ENCODE measurements at places on chromosomes 11 and 22.

DNA sequence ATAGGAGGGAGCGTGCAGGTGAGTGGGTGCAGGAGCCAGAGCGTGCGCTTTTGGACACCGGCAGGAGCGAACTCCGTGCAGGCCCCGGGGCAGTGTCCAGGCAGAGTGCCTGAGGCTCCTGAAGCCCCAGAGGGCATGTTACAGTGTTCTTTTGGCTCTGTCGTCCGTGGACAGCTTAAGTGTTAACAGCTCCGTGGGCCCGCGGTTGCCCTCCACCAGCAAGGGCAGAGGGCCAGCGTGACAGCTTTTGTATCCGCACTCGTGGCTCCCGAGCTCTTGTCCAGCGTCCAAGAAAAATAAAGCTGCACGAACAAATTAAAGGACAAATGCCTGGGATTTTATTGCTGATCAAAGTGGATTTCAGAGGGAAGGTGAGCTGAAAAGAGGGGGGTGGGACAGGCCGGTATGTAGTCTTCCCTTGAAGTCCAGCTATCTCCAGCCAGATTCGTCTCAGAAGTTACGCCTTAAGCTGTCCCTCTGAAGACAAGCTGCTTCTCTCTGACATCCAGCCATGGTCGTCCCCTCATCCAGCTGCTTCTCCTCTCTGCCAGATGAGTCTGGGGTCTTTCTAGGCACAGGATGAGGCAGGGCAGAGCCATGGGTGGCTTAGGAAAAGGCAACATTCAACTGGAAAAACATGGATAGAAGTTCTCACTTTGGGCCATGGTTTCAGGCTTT is 968 bp upstream of the TMEM109 start:
- DNase-seq = no peak

DNA sequence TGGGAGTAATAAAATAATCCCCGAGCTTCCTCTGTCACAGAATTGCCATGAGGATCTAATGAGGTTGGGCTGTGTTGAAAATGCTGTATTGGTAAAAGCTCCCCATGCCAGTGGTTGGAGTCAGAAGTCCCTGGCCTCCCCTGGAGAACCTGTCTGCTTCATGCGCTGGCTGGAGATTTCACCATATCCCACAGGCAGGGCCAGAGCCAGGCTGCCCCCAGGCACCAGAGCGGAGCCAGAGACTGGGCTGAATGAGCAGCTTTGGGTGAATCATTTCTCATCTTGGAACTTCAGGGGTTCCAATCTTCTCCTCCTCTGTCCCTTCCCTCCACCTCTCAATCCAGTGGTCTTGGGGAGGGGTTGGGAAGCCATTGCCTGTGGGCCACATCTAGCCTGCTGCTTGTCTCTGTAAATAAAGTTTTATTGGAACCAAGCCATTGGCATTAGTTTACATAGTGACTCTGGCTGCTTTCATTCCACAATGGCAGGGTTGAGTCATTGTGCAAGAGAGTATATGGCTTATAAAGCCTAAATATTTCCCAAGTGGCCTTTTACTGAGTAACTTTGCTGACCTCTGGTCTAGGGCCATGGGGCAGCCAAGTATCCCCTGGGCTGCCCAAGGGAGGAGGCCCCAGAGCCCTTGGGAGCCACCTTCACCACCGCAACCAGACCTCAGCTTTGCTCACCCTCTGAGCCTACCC is 35.2 kb downstream of the LRRC10B start:
- DNase-seq = no peak

DNA sequence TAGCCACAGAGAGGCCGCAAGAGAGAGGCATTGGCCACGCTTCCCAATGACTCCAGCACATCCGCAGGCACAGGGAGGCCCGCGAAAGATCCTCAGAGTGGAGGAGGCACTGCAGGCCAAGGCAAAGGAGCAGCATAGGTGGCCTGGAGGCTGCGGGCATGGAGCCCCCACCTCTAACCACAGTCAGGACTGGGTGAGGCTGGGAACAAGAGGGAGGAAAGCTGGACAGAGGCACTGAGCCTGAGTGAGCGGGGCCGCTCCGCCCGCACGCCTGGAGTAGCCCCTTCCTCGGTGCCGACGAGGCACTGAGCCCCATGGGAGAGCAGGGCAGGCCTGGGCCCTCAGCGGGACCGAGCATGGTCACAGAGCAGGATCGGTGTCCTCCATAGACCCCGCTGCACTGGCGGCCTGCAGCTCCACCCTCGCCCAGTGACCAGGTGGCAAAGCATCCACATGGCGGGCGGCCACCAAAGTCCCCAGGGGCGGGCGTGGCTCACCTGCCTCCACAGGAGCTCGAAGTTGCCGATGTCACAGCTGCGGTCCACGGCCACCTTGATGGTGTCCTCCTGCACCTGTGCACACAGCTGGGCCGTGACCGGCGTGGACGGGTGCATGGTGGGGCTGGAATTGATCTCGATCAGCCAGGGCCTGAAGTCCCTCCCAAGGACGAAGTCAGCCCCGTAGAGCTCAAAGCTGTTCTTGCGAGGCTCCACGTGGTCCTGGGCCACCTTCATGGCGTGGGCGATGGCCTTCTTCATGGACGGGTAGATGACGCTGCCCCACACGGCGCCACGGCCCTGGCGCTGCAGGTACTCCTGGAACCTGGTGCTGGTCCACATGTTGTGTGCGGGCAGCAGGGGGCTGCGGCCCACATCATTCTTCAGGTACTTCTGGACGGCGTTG is 18.9 kb upstream of the IL17REL start:
- no peak for DNase-seq

DNA sequence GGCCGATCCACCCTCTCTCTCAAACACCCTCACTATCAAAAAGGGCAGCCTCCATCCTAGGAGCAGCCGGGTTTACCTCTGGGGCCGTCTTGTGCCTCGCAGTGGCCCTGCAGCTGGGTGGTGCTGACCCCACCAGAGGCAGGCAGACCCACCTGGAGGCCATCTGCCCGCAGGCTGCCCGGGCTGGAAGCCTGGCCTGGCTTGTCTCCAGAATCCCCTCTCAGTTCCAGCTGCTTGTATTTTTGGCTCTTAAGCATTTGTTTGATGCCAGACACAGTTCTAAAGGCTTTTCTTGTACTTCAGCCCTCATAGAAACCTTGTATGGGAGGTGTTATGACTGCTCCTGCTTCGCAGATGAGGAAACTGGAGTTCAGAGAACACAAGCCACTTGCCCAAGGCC is 4.2 kb upstream of the NFAM1 start:
- DNase-seq = no peak

DNA sequence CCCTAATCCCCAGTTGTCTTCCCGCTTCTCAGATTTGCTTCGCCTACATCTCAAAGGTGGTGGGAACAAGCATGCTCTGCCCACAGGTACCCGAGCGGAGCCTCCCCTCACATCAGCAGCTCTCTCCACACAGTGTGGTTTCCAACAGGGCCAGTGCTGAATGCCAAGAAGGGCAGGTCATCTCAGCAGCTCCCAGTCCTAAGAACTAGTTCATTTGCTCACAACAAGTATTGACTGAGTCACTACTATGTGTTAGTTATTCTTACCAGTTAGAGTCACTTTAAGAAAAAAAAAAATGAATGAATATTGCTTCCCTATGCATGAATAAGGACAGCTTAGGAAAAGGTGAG is 66.2 kb downstream of the THAP12 start:
- no peak for DNase-seq

- no peak for DNase-seq
These were observed 16.6 kb upstream of the CHKA start for GRCh38 chr11:68137833-68138232.

GRCh38 chr22:48226026-48227013 is 1463.9 kb downstream of the TBC1D22A start:
- no peak for DNase-seq

GRCh38 chr22:23098230-23098705 is 27.9 kb downstream of the GNAZ start:
- no peak for DNase-seq

DNA sequence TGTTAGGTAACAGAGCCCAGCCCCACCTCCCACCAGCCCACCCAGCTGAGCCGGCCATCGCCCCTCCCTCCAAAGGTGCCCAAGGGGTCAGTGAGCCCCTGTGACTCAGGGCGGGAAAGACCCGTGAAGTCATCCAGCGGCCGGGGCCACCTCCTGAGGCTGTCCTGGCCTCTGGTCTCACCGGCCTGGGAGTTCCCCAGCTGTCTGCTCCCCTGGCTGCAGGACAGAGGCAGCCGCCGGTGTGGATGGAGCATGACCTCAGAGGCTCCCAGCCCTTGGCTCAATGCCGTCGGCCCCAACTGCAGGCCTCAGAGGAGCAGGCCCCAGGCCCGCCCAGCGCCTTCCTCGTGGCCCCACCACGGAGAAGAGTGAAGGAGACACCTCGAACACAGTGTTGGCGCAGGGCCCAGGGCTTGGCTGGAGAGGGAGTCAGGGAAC is 28.7 kb downstream of the RPL3 start:
- no peak for DNase-seq

DNA sequence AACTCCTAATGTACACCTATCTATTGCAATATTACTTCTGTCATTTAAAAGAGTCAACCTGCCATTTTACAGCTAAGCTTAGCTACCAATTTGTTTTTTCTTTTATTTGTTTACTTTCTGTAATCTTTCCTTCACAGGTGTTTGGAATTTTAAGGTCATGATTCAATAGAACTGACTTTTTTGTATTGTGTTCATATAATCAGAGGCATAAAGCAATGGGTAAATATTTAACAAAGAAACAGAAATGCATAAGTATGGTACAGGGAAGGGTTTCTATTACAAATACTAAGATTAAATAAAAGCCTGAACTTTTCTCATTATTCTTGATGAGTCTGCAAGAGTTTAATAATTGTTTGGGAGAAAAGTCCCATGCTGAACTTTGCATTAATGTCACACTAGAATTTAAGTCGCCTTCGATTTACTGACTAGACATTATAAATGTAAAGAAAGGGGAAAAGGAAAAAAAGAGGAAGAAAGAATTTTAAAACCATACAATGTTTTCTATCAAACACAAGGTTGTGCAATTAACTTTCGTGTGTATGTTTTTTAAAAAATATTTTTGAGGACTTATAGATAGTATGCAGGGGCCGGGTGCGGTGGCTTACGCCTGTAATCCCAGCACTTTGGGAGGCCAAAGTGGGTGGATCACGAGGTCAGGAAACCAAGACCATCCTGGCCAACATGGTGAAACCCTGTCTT is 35.0 kb upstream of the HIPK3 start:
- no peak for DNase-seq

DNA sequence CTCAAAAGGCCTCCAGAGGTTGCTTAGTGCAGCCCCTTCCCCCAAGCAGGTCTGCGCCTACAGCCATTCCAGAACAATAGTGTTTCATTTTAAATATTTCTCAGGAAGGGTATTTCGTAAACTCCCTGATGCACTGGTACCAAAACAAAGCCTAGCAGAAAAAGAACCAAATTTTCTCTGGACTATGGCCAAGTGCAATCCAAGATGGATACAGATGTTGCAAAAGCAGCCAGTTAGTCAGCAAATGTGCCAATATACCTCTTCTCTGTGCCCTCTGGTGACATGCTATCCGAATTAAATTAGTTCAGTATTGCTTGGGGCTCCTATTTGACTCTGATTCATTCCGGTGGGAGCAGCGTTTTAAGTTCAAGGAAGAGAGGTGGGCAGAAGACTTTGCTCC is 247.8 kb downstream of the NTM start:
- no peak for DNase-seq

DNA sequence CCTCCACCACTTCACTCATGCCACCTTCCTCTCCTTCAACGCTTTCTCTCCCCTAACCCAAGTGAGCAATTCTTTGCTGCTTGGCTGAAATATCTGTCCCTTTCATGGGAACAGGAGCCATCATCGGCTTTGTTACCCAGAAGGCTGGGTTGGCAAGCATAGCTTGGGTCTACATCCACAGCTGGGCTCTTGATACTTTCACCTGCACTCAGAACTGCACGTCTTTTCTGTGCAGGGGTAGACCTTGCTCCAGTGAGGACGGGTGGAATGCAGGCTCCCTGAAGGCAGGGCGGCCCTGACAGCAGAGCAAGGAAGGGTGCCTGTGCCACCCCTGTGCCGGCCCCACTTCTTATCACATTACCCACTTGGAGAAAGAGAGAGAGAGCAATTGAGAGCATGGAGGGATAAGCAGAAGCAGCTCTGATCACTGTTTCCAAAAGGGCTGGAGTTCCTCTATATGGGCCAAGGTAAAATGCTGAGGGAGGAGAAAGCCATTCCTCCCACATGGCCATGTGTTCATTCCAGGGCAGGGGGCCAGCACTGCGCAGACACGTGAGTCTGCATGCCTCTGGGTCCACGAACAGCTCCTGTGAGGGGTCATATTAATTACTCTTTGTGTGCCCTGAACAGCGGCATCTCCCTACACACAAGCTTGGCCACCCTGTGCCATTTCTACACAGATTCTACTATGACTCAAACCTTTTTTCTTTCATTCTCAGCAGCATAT is 181.8 kb downstream of the BUD13 start:
- DNase-seq = no peak

DNA sequence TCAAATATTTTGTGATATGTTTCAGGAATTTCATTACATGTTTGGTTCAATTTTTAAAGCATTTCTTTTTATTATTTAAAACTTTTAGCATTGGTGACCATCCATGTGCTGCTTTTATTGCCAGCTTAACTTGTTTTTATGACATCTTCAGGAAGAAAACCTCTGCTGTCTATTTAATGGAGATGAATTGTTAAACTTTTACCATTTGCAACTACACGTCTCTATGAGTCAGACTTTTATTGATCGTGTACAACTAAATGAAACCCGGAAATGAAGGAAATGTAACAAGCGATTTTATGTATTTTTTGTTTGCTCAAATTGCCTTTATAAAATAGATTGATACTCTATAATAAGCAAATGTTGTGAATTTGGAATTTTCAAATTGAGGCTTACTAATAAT is 113.0 kb downstream of the PTPRJ start:
- DNase-seq = no peak

- DNase-seq = no peak
These were observed 681.4 kb upstream of the TENM4 start for GRCh38 chr11:80122211-80122610.

DNA sequence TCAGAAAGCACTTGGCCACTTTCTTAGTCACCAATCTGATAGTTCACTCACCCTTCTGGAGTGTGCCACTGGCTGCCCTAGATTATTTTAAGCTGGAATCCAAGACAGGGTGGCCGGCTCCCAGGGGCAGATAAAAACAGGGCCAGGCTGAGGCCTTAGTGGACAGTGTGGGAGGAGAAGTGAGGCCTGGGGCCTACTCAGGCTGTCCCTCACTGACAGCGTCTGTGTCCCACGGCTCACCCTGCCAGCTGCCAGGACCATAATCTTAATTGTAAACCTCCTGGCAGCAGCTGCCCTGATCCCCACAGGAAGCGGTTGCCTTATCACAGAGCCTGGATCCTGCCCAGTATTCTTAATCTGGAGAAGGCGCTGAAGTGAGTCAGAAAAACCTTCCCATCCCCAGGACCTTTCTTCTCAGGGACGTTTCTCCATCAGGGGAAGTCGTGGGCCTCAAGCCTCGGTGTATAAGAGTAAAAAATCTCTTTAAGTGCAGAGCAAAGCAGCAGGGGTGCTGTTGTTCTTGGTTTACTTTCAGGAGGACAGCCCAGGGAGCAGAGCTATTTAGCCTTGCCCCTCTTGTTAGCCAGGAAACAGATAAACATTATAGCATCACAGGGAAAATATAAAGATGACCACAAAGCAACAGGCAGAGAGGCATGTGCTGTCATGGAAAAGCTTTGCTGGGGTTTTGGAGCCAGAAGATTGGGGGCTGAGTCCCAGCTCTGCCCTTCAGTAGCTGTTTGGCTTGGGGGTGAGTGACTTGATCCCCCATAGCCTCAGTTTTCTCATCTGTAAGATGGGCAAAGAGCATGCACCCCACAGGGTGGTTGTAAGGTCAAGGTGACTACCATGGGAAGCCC is 39.6 kb downstream of the TSPAN18 start:
- DNase-seq = no peak

- no peak for DNase-seq
These were observed 21.4 kb downstream of the USP35 start for GRCh38 chr11:78210000-78210608.
